ENCODE measurements at places on chromosomes 4 and X.

- peak; percentile 89 for DNase-seq
Measured at GRCh38 chrX:106802388-106803275, at the start of gene TBC1D8B. TSS of gene TBC1D8B (plus strand) at chrX:106802673. CDS start at chrX:106802854, 181 bp downstream.

GRCh38 chr4:77618383-77619241 lies 13.0 kb downstream of the CXCL13 start:
- DNase-seq, result peak; percentile 65

DNA sequence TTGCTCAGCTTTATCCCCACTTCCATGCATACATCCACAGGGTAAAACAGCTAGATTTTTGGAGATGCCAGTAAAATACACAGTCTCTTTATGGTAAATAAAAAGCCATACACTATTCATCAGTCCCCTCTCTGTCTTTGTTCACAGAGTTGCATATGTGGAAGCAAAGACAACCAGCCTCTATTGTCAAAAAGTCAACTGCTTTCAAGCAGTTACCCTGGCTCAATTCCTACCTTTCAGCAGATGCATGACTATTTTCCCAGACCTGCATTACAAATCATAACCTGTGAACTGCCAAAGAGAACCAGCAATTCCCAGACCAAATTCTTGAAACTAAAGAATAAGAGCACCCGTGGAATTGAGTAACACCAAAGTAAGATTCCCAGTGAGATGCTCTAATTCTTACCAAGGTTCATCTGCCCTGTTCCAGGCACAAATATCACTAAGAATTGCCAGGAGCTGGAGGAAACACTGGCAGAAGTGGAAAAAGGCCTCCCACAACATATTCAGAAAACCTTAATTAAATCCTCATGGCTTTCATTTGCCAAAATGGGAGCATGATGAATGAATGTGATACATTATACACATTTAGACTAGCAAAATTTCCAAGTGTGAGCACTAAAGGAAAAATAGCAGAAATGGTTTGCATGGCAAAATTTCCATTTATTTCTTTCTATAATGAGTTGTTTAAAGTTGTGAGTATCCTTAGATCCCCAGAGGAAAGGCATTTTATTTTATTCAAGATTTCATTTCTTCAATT lies 391.2 kb upstream of the ADGRL3 start:
- no peak for DNase-seq

- DNase-seq, result peak; percentile 82
Measured at GRCh38 chr4:25938787-25939186, 24.8 kb downstream of the SMIM20 start.

DNA sequence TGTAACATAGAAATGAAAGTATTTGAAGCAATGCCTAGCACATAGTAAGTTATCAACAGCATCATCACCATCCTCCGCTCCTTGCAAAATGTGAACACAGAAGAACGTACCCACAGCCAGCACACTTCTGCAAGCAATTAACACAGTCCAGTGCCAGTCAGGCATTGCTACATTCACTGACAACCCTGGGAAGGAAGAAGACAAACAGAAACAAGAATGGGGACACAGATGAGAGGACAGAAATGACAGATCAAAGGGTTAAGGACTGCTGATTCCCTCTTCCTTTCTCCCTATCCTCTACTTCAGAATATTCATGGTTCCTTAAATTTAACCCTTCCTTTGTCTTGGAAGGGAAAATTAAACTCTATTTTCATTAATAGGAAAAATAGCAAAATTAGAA lies 53.1 kb downstream of the CHM start:
- DNase-seq, result peak; percentile 34

DNA sequence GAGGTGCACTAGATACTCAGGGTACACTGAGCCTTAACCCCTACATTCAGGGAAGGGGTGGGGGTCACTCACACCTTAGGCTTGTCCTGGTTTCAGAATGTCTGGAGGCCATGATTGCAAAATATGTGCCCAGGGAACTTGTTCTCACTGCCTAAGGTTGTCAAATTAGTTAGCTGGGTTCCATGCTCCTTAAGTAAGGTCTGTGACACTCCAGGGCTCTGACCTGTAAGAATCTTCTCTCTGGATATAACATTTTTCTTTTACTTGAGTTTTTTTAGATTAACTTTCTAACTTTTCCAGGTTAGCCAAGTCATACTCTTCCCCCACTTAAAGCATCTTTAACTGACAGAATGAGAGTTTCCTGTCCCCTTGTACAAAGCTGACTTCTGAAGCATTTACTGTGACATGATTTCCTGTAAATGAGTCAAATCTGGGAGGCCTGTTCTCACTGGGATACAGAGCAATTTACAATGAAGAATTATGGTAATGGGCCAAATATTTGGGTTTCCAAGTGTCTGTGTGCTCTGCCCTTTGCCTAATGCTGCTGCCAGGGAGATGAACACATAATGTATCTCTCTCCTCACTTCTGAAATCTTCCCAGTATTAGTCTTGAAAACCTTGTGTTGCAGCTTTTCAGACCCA lies 101.7 kb downstream of the GATB start:
- peak; percentile 84 for DNase-seq

- no peak for DNase-seq
Measured at GRCh38 chrX:110315551-110315950, 2.3 kb downstream of the AMMECR1 start.

DNA sequence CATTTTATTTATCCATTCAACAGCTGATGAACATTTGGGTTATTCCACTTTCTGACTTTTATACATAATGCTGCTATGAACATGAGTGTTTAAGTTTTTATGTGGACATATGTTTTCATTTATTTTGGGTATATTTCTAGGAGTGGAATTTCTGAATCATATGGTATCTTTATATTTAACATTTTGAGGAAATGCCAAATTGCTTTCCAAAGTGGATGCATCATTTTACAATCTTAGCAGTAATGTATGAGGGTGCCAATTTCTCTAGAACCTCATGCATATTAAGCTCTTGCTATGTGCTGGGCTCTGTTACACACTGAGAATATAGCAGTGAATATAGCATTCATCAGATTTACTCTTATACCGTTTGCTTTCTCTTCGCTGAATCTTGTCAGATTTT lies 983.7 kb downstream of the STIM2 start:
- DNase-seq, result no peak

DNA sequence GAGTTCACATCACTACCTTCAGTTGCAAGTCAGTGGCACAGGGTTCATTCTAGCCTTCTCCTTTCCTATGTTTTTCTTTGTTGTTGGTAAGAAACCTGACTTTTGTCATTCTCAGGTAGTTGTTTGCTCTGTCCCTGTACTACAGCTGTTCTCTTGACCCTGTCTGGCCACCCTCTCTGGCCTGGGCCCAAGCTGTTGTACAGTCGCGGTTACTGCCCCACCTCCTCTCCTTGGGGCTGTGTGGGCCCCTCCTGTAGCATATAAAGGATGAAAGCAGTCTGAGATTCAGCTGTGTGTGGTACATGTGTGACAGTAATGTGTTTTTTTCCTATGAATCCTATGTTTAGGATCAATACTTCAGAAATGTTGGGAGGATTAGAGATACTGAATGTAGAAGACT lies 12.5 kb downstream of the MOB1B start:
- DNase-seq, result no peak

DNA sequence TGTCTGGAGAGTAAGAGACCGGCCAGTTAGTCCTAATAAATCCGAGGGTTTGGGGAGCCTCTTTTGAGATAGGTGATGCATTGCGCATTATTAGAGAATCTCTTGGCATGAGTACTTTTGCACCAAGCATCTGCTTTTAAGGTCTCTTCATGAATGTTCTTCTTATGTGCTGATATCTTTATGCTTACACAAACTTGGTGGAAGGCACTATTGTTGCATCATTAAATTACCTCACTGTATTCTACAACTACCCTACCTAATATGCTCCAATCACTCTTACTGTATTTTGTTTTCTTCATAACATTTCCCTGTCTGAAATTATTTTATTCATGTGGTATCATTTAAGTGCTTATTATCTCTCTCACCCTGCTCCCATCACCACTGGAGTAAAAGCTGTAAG lies 151.6 kb downstream of the PALLD start:
- DNase-seq, result no peak

- no peak for DNase-seq
Measured at GRCh38 chrX:13177921-13178566, 133.6 kb upstream of the FAM9C start.

- DNase-seq, result no peak
Measured at GRCh38 chr4:108738003-108738706, 24.7 kb downstream of the ETNPPL start.

- peak; percentile 68 for DNase-seq
Measured at GRCh38 chr4:168558599-168558998, 61.7 kb downstream of the PALLD start.

- no peak for DNase-seq
Measured at GRCh38 chrX:24229400-24229879, 79.9 kb downstream of the ZFX start.

DNA sequence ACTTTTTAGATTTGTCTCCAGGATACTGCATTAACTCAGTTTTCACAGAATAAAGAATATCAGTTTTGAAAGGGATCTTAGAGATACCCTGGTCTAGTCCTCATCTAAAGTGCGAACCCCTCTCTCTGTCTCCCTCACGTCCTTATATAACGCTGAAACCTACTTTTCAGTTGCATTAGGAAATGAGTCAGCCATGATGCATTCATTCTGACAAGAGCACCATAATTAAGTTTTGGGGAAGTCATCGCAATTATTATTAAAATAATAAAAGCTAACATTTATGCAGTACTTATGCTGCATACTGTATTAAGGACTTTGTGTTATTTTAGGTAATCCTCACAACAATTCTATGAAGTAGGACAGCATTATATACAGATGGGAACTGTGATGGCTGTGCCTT lies 116.1 kb downstream of the REELD1 start:
- no peak for DNase-seq

- DNase-seq, result no peak
Measured at GRCh38 chrX:107521877-107522586, 72.6 kb downstream of the FRMPD3 start.

DNA sequence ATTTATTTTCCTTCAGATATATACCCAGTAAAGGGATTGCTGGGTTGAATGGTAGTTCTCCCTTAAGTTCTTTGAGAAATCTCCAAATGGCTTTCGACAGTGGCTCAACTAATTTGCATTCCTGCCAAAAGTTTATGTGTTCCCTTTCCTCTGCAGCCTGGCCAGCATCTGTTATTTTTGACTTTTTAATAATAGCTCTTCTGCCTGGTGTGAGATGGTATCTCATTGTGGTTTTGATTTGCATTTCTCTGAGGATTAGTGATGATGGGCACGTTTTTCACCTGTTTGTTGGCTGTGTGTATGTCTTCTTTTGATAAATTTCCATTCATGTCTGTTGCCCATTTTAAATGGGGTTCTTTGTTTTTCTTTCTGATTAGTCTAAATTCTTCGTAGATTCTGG lies 375.2 kb downstream of the UBE2NL start:
- no peak for DNase-seq

- no peak for DNase-seq
Measured at GRCh38 chr4:52884994-52885393, 22.9 kb downstream of the RASL11B start.

GRCh38 chr4:183600189-183600685 lies 58.7 kb downstream of the RWDD4 start:
- no peak for DNase-seq

DNA sequence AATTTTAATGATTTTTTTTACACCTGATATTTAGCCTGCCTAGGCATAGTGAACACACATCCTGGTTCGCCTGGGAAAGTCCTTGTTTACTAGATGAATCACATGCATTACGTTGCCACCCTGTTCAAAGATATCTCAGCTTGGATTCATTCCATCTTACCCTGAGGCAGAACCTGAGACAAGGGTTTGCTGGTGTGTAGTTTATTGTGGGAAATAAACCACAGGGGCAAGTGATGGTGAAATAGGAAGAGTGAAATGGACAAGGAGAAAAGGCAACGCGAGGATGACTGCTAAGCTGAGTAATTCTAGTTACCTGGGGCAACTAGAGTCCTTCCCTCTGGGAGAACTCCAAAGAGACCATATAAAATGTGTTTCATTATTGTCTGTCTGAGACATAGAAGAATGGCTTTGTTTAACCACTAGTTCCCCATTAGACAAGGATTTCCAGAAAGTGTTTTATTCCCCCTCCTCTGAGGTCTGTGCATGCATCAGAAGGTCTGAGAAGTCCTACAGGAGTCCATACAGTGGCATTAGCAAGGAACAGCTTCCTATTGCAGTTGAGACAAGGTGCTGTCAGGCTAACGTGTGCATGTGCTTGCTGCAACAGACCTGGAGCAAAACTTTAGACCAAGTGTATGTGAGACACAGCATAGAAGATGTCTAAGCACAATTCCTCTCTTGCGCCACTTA lies 797.3 kb upstream of the FRG1 start:
- no peak for DNase-seq

- DNase-seq, result peak; percentile 45
Measured at GRCh38 chrX:119155416-119156035, 27.9 kb upstream of the KIAA1210 start.

DNA sequence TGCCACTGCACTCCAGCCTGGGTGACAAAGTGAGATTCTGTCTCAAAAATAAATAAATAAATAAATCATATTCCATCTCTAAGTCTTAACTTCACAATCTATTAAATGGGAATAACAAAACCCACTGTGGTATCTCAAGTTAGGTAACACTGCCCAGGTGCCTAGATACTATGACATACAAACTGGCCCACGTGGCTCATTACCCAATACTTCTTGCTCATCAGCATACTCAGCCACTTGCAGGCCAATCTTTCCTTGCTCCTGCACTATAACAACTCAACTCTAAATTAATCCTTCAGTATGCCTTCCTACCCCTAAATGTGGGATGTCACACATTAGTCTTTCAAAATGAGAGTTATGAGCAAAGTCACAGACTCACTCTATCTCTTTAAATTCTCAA lies 230.1 kb downstream of the OPHN1 start:
- no peak for DNase-seq

DNA sequence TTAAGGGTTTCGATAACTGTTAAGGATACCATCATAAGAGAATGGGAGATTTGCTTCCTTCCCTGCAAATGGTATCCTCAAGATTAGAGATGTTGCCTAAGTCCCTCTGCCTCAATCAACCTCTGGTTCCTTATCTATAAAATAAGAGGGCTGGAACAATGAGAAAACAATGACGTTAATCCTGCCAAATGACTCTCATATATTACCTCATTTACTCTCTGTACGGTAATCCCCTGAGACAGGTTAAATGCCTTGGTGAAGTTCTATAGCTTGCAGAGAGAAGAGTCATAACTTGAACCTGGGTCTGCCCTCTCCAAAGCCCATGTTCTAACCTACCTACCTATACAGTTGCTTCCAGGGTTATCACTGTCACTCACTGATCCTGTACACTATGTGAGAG lies 100.2 kb upstream of the OTUD4 start:
- no peak for DNase-seq

GRCh38 chr4:168683595-168683994 lies 186.7 kb downstream of the PALLD start:
- DNase-seq, result peak; percentile 54

DNA sequence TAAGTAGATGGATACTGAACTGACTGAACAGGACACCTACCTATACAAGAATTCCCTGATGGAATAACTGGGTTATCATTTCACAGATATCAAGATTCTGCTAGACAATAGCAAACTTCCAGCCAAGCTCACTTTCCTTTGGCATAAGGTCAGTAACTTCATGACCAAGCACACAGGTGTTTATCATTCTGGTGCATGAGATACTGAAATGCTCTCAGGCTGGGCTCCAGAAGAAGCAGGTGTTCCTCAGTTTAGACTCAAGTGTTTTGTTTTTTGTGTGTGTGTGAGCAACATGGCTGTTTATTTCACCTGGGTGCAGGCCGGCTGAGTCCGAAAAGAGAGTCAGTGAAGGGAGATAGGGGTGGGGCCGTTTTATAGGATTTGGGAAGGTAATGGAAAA lies 201.5 kb upstream of the SPOCK3 start:
- DNase-seq, result no peak
